Retina (tissue), 1 donor: ENCODE measurements at places on chromosomes 7 and 10.

DNA sequence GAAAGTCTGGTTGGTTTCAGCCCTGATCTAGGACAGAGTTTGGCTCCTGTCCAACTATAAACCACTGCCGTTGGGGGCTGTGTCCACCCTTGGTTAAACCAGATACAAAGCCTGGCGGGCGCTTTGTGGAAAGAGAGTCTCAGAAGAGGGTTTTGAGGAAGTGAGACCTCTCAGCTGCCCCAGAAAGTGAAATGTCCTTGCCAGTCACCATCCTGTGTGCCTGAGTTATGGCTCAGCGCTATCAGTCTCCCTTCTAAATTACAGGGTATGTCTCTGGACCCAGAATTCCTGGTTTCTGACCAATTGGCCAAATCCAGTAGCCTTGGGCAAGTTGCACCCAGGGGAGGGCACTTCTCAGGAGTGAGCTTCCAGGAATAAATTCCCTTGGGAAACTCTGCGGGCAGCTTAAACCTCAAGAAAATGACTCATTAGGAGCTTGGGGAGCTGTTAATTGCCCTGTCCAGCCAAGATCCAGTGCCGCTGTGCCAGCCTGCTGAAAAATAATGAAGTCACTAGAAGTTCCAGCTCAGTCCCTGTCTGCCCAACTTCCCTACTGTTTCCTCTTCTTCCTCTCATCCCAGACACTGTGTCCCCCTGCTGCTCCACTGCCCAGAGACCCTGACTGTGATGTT, 66.7 kb upstream of the PDZD8 start:
- no peak for DNase-seq

DNA sequence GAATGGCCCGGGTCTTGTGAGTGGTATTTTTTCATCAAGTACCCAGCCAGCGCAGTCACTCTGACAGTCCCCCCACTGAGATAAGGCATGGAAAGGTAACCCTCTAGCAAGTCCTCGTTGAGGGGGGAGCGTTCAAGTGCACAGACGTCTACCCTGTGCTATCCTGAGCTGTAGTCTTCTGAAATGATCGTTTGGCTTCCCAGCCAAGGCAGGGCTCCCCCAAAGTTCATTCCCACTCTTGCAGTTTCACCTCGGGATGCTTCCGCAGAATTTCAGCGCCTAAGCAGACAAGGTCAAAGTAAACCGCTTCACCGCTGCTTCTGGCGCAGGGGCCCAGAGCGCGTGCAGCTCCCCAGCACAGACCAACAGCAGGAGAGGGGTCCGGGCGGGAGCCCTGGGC, 1.8 kb downstream of the INSYN2A start:
- DNase-seq, result no peak

DNA sequence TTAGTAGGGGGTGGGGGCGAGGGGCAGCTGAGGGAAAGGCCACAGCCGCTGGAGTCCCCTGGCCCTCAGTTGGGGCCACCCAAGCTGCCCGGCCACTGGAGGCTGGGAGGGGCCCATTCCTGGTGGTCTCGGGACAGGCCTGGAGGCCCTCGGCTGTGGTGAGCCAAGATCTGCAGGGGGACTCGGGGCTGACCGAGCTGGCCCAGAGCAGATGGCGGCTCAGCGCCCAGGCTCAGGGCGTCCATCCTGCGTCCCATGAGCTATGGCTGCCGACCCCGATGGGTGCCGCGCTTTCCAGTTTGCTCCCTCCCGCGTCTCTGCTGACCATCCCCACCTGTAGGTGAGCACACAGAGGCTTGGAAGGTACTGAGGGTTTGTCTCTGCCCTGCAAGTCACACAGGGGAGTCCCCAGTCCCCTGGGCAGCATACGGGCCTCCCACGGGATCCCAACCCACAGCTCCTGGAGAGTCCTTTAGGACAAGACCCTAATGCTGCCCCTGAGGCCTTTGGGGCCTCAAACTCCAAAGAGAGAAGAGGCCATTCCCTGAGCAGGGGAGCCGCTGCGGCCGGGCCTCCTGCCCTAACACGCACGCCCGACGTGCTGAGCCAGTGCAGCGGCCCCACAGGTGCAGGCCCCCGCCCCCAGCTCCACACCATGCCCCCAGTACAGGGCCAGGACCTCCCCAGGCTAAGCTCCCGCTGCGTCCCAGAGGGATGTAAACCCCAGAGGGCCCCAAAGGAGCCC, 107.2 kb downstream of the MICALL2 start:
- DNase-seq, result no peak

GRCh38 chr7:75644589-75644988, 94.2 kb downstream of the HIP1 start:
- no peak for DNase-seq

GRCh38 chr10:113995201-113995600, 48.5 kb upstream of the ADRB1 start:
- DNase-seq, result no peak

- no peak for DNase-seq
These were observed 249.2 kb downstream of the SFMBT2 start for GRCh38 chr10:7161484-7162250.

GRCh38 chr10:5504146-5505072, 5.0 kb upstream of the CALML5 start:
- DNase-seq, result no peak

DNA sequence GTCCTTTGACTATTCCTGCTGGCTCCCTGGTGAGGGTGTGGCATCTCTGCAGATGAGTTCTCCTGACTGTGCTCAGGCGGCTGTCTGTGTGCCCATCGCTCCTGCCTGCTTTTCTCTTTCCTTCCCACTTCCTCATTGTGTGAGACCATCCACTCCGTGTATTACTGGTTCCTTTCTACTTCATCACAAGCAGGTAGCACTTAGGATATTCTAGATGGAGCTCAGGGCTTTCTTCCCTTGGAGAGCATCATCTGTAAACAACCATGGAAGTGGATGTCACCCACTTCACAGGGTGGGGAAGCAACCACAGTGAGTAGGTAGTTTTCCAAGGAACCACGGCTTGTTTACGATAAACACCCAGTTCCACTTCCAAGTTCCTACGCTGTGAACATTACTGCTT, 15.7 kb downstream of the DNAJB6 start:
- DNase-seq, result no peak

DNA sequence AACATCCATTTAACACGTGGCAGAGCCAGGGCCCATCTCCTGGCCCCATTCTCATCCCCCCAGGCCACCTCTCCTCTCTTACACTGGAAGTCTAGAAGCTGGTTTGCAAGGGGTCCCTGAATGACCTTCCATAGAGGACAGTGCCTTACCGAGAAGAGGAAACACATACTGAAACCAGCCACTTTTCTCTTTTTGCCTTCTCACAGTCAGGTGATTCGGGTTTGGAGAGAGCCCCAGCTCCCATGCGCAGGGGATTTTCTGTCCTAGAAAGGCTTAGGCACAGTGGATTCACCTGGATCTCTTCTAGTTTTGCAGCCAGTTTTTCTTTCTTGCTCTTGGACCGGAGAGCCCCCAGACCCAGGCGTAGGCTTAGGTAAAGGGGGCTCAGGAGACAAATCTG, 334.1 kb upstream of the C7orf33 start:
- no peak for DNase-seq

GRCh38 chr10:99872367-99873162, 90.1 kb downstream of the ABCC2 start:
- no peak for DNase-seq
